ENCODE measurements at places on chromosomes 5 and 9.

GRCh38 chr9:136525841-136526499 lies 19.9 kb downstream of the NOTCH1 start:
- no peak for DNase-seq

DNA sequence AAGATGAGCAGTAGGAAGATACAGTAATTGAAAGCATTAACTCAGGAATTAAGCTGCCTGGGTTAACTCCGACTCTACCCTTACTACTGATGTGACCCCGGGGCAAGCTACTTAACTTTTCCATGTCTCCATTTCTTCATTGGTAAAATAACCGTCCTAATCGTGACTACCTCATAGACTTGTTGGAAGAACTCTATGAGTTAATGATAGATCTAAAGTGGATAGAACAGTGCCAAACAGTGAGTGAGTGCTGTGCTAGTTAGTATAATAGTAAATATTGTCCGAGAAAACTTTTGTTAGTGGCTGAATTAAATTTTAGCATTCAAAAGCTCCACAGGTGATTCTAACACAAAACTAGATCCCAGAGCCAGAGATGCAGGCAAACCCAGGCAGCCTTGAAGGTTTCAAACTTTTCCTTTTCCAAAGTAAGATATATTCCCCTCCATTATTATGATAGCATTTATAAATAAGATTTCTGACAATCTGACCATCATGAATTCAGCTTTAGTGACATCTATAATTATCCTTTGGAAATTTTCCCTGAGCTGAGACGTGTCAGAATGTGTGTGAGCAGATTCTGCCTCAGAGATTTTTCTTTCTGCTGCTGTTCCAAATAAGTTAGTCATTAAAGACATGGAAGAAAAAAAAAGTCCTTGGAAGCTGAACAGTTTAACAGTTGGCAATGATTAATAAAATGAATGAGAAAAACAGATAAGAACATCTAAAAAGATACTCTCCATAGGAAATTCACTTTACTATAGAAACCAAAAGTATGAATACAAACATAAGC lies 369.5 kb downstream of the PRELID2 start:
- no peak for DNase-seq

GRCh38 chr9:20989923-20990341 lies 41.5 kb downstream of the HACD4 start:
- DNase-seq: no peak

DNA sequence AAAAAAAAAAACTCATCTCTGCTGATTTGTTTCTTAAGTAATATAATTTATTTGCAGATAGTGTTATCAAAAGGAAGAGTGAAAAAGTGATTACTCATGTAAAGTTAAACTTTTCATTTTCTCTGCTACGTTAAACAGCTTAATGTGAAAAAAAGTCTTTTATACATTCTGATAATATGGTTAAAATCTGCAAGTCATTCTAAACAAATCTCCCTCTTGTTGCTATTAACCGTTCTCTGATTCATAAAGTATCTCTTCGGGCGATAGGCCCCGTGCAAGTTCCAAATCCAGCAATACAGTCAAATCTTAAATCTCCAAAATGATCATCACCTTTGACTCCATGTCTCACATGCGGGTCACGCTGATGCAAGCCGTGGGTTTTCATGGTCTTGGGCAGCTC lies 732.0 kb downstream of the TAF11L14 start:
- DNase-seq: no peak

GRCh38 chr9:136409557-136410455 lies 608 bp downstream of the ENTR1 start:
- no peak for DNase-seq

- DNase-seq: no peak
Observed at GRCh38 chr9:13791816-13792215, 512.3 kb upstream of the MPDZ start.

DNA sequence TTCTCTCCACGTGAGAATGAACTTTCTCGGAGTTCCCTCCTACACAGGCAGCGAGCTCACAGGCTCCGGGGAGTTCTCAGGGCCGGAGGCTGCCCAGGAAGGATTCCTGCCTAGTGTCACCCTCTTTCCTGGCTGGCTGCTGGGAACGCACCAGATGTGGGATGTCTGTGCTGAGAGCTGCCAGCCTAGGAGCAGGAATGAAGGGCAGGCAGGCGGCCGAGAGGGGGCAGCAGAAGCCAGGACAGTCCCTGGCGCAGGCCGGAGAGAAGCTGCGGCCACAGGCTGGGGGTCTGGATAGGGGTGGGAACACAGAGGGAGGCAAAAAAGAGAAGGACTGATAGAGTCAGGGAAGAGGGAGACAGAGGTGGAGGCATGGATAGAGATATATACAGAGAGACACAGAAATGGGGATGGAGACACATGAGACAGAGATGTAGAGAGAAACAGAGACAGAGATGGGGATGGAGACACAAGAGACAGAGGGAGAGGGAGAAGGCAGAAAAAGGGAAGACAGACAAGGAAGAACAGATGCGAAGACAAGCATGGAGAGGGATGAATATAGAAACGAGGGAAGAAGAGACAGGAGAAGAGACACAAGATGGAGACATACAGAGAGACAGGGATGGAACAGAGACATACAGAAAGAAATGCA lies 25.3 kb upstream of the ENHO start:
- DNase-seq: peak; percentile 68

DNA sequence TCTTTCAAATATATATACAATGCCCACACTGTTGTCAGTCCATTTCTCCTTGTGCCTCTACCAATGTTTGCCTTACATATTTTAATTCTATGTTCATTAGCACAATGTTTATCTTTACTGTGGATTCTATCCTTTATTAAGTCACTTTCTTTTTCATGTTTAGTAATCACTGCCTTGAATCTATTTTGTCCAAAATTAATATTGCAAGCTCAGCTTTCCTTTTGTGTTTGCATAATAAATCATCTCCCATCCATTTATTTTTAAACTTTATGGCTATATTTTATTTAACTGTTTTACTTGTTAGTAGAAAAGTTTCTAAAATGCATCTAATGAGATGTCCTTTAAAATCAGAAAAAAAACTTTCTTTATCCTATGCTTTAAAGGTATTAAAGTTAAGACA lies 126.8 kb upstream of the ACOT12 start:
- no peak for DNase-seq

- no peak for DNase-seq
Observed at GRCh38 chr5:92807085-92807484, 773.9 kb downstream of the NR2F1-AS1 start.

- DNase-seq: no peak
Observed at GRCh38 chr9:127805620-127806019, 2.9 kb downstream of the FPGS start.

DNA sequence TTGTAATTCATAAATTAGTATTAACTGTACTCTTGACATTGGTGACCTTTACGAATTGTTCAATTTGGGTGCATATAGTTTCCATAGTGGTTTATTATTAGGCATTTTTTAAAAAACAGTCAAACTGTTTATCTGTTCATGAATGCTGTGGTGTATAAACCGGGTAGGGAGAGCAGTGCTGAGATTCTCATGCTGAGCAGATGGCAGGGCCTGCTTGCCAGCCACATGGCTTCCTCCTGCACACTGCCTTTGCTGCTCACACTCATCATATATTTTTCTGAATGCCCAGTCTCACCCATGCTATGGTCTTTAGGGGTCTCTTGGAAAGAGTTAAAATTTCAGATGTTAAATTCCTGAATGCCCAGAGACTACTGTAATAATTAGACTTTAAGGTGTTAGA lies 40.8 kb downstream of the NNT start:
- no peak for DNase-seq

DNA sequence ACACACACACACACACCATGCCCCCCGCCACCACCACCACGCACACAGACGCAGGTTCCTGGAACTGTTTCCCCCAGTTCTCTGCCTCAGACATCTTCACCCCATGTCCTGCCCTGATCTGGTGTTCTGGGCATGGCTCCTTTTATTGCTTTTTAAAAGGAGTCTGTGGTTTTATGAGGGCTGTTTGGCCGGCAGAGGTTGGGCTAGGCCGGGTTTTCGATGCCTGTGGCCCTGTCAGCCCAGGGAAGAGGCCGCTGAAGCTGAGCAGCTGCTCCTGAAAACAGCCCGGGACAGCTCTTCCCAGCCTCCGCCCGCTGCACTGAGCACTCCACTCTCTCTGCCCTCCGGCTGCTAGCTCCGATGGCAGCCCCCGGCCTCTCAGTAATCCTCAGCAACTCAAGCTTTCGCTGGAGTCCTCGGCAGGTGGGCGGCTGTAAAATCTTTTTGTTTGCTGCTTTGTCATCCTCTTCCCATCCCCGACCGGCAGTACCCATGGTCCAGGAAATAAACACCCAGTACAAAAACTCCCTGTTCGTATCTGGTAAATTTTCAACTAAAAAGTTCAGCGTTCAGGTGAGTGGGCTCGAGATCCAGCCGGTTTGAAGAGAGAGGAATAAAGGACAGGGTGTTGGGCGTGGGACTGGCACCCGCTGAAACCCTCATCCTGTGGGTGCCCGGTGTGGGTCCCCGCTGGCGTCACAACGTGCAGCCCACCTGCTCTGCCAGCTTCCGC lies 103.0 kb upstream of the ERCC6L2 start:
- no peak for DNase-seq

- DNase-seq: no peak
Observed at GRCh38 chr9:134570151-134570621, 71.4 kb upstream of the COL5A1 start.

DNA sequence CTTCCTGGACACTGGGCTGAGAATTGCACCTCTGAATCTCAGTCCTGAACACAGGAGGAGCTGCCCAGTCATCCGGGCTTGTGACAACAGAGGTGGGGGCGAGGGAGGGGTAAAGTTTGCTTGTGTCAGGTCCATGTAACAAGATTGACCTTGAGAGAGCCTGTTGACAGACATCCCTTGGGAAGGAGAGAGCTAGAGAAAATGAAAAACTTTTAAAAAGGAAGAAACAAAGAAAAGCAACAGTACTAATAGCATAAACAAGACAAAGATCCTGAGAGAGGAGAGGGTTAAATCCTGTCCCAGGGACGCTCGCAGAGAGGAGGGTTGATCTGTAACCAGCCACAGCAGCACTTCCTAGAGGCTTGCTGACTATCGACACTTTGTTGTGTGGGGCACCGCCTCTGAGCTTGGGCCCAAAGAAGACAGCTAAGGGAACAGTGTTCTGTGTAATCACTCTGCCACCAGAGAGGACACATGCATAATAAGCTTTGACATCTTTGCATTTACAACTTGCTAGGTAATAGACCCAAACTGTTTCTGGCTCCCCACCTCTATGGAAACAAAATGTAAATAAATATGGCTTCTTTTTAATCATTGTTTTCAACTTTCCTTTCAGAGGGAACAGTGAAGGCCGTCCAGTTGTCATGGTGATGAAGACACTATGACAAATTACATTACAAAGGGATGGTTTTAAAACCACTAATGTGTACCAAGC lies 363.7 kb downstream of the CSNK1G3 start:
- no peak for DNase-seq

- DNase-seq: no peak
Observed at GRCh38 chr5:40491644-40492043, 188.1 kb upstream of the PTGER4 start.

- DNase-seq: no peak
Observed at GRCh38 chr5:171485668-171486067, 66.2 kb downstream of the FGF18 start.

GRCh38 chr5:139185589-139185988 lies 12.6 kb downstream of the SIL1 start:
- no peak for DNase-seq

- no peak for DNase-seq
Observed at GRCh38 chr5:153629027-153629895, 138.8 kb downstream of the GRIA1 start.

- DNase-seq: no peak
Observed at GRCh38 chr9:125972012-125972729, 225.0 kb downstream of the PBX3 start.

DNA sequence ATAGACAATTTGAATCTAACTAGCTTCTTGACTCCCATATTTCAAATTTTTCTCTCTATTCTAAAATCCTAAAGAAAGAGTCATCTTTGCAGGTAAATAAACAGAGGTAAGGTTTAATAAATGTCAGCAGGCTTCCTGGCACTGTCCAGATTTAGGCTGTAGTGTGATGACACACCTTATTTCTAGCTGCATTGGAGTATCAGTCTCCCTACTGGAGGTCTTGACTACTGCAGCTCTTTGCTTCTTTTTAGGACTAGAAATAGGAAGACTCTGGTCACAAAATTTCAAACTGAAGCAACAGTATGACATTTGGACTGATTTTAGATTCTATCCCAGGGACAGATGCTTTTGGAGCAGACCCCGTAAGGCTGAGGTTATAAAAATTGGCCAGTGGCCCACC lies 40.7 kb upstream of the PPP3R2 start:
- DNase-seq: no peak

DNA sequence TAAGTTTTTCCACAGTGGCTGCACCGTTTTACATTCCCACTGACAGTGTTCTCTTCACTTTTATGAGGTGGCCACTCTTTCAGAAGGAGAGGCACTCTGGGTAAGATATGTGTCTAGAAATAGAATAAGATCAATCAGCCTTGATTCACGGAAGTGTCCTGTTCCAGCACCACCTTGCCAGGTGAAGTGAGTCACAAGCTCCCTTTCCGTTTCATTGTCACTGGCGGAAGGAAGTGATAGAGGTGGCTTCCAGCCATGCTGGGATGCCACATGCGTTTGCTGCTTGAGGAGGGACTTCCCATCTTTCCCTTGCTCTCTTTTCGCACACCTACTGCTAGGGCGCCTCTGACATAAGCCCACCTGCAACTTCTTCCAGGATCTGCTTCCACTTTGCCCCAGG lies 217.1 kb downstream of the PIK3R1 start:
- no peak for DNase-seq

GRCh38 chr9:115988701-115989100 lies 164.9 kb upstream of the PAPPA start:
- no peak for DNase-seq

GRCh38 chr9:117678871-117679270 lies 25.3 kb upstream of the TLR4 start:
- no peak for DNase-seq

- DNase-seq: peak; percentile 60
Observed at GRCh38 chr5:67209141-67209771, 12.7 kb upstream of the CD180 start.

- no peak for DNase-seq
Observed at GRCh38 chr5:102758576-102758975, 3.5 kb downstream of the PAM start.

DNA sequence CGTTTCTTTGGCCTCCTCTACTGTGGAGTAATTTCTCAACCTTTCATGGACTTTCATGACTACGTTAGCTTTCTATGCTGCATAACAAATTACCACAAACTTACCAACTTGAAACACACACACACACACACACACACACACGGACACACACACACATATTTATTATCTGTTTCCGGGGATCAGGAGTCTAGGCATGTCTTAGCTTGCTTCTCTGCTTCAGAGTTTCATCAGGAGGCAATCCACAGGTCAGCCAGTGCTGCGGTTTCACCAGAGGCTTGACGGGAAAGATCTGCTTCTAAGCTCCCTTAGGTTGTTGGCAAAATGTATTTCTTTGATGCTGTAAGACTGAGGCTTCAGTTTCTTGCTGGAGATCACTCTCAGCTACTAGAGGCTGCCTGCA lies 59.0 kb upstream of the C9orf72 start:
- no peak for DNase-seq

GRCh38 chr9:4490705-4491625 lies 697 bp downstream of the SLC1A1 start:
- DNase-seq: no peak
